Kidney glomerular epithelial cell (primary cell): ENCODE measurements at places on chromosomes 6 and 20.

DNA sequence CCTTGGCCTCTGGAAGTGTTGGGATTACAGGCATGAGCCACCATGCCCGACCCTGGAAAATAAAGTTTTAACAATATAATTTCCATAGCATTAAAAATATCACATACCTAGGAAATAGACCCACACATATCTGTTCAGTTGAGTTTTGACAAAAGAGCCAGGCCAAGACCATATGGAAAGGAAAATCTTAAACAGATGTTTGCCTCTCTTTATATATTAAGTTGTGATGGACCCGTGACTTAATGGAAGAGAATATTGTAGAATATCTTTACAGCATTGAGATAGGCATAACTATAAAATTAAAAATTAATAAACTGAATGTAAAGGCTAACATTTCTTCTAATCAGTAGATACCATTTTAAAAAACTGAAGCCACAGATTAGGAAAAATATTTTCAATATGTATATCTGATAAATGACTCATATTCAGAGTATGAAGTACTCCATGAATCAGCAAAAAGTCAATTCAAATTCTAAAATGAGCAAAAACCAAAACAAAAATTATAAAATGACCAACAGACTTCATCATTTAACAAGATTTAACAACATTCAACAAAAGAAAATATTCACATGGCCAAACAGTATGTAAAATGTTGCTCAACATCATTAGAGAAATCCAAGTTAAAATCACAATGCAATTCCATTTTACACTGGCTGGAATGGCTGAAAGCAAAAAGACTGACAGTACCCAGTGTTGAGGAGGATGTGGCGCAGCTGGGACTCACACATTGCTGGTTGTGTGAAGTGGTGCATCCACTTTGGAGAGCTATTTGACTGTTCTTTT, 43.3 kb downstream of the GTF2H5 start:
- no peak for DNase-seq

DNA sequence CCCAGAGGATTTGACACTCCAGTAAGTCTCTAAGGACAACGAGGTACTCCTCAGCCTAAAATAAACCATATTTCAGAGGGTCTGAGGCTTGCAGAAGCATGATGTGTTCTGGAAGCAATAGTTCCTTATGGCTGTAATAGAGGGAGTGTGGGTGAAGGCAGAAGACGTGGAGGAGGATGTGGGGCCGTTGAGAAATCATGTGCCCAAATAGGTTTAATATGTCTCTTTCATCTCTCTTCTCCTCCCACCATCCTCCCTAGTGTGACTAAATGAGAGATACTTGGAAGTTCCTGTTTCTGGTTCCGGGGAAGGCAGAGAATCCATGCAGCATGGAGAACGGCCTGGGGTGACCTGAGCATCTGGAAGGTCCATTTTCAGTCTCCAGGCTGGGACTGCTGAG, 174.0 kb upstream of the RSPO3 start:
- DNase-seq, result no peak

GRCh38 chr6:125987026-125987617, 782 bp downstream of the TRMT11 start:
- peak; percentile 70 for DNase-seq

- DNase-seq, result no peak
These were observed 30.9 kb upstream of the CCN5 start for GRCh38 chr20:44684047-44684967.

DNA sequence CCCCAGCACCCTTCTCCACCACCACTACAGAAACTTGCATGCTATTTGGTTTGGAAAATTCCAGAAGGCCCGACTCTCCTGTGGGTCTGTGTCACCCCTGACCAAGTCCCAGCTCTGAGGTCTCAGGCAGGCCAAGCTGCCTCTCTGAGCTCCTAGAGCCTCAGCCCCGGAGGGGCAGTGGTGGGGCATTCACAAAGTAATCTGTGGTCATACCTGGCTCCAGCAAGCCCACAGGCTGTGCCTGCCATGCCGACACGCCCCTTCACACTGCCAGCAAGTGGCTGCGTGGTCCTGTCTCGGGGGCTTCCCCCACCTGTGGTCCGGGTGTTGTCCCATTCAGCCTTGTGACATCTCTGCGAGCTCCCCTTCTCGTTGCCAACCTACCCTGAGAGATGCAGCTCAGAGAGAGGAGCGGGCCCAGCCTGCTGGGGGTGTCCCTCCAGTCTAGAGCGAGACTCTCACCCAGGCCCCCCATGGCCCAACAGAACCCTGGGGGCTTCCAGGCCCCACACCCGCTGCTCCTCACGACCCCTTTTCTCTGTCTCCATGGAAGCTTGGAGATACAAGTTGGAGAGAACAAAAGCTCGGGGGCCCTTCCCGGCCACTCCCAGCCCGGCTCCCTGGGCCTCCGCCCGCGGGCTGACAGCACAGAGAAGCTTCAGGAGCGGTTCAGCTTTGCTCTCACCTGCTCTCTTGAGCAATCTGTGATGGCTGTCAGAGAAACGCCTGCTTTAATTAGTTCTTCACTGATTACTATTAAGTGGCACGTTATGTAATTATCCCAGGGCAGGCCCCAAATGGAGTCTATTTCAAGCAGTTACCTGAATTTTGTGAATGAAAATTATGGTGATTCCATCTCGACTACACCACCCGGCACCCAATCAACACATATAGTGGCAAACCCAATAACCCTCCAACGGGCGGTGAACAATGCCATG, 147.7 kb upstream of the PHACTR3 start:
- no peak for DNase-seq

DNA sequence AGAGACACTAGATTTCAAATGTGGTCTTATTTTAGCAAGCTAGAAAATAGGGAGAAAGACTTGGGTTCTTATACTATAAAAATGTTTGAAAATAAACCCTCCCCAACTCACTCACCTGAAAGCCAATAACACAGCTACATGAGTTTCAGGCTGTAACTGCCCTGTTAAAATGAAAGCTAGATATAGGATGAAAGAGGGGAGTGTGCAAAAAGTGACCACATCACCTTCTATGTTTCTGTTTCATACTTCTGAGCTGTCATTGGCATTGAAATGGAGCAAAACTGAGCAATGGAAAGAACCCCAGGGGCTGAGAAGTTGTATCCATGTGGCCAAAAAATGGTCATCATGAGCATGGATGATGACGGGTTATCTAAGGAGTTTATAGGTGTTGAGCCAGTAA, 148.1 kb upstream of the TENT5A start:
- DNase-seq, result no peak

GRCh38 chr6:45505470-45505869, 127.7 kb upstream of the SUPT3H start:
- DNase-seq, result no peak

- DNase-seq, result no peak
These were observed 48.9 kb upstream of the RALGAPA2 start for GRCh38 chr20:20761301-20761700.

- no peak for DNase-seq
These were observed 119.1 kb upstream of the DTNBP1 start for GRCh38 chr6:15781890-15782289.

- DNase-seq, result no peak
These were observed 20.4 kb downstream of the IL20RA start for GRCh38 chr6:137024237-137024990.

GRCh38 chr6:121607721-121608120, 172.3 kb downstream of the GJA1 start:
- DNase-seq, result no peak

- no peak for DNase-seq
These were observed 18.5 kb upstream of the FAM184A start for GRCh38 chr6:119096721-119097565.

DNA sequence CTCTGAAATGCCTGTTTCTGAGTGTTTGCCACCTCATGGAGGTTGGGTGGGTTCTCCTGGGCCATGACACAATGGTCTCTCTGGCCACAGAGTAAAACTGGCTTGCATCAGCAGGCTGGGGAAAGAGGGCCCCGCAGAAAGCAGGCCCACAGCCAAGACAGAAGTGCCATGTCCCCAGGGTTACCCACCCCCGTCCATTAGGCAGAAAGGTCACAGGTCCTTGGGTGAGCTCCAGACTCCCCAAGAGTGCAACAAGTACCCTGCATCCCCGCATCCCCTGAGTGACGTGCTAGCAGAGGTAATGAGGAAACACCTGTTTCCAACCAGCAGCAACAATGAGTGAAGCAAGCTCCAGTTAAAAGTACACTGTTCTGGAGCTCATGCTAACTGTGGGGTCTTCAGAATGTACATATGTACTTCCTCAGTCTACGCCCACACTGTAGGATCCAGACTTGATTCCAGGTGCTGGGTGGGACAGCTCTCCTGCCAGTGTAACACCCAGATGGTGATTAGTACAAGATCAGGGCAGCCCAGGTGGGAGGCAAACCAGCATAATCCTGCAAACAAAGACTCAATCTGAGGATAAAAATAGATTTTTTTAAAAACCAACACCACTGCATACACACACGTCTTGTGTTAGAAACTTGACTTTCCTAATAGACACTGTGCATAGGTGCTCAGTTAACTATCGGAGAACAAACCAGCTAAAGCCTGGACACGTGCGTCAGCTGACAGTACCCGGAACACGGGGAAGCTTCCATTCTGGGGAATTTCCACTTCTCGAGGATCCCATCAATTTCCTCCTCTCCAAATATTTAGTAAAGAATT, 31.5 kb downstream of the RRBP1 start:
- DNase-seq, result no peak

- DNase-seq, result no peak
These were observed 872.4 kb upstream of the SLC35B3 start for GRCh38 chr6:9307786-9308185.

DNA sequence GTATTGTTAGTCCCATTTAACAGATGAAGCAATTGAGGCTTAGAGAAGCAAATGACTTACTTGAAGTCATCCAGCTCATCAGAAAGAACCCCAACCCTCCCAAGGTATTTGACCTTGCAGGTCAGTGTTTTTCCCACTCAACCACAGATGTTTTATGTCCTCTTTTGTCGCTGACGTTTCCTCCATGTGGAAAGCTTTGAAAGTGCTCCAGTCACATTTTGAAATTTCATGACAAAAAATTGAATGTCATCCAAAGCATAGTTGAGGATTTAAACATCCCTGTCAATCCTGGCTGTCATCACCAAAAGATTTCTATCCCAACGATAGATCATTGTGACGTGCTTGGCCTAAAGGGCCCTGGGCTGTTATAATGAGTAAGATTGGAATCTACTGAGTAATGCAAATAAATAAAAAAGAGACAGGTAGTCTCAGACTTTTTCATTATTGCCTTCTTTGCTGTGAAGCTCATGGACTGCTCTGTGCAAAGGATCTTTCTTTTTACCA, 102.7 kb downstream of the TSHZ2 start:
- DNase-seq, result peak; percentile 2

- DNase-seq, result peak; percentile 98
These were observed 38.9 kb upstream of the THBS2 start for GRCh38 chr6:169292338-169293124.

DNA sequence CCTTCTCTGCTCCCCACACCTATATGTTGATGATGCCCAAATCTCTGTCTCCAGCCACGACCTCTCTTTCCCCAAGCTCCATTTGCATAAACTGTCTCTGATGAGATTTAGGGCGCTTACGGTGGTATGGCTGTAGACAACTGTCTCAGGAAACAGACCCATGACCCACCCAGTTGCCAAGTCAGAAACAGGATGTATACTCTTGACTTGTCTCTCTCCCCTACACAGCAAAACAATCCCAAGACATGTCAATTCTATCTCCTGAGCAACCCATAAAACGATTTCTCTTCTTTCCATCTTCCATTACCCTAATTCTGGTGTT, 13.9 kb downstream of the GNL1 start:
- DNase-seq, result no peak

GRCh38 chr6:79672631-79673111, 41.5 kb downstream of the SH3BGRL2 start:
- peak; percentile 16 for DNase-seq

GRCh38 chr20:5742041-5742440, 8.2 kb upstream of the SHLD1 start:
- DNase-seq, result no peak

GRCh38 chr20:4112481-4113421, 97.4 kb upstream of the RNF24 start:
- DNase-seq, result no peak

GRCh38 chr6:22632581-22633145, 63.3 kb downstream of the HDGFL1 start:
- DNase-seq, result no peak

DNA sequence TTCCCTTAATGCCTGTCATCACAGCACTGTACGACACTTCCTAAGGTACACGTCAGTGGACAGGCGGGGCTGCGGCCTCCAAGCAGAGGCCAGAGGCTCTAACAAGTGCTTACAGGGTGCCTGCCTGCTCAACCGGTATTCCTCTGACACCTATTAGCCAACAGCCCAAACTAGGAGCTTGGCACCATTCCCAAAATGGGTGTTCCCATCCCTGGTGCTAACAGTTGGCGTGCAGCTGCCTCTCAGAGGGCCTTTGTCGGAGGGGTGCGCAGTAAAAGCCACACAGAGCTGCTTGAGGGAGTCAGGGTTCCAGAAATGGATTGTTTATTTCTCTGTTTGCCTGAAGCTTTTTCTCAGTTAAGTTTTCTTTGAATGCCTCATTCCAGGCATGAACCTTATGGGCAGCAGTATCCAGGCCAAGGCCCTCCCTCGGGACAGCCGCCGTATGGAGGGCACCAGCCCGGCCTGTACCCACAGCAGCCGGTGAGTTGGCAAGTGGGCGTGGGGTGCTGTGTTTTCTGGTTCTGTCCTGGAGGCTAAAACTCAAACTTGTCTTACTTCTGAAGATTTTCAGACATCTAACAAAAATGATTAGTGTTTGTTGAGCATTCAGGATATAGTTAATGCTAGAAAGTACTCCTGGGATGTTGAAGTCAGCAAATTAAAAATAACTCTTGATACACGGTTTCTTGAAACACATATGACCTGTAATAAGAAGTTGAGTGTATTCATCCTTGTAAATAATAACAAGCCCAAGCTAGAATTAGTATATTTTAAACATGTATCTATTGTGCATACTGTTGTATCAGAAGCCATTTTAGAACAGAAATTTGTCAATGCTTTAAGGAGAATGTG, 124.7 kb downstream of the TMEM242 start:
- no peak for DNase-seq

DNA sequence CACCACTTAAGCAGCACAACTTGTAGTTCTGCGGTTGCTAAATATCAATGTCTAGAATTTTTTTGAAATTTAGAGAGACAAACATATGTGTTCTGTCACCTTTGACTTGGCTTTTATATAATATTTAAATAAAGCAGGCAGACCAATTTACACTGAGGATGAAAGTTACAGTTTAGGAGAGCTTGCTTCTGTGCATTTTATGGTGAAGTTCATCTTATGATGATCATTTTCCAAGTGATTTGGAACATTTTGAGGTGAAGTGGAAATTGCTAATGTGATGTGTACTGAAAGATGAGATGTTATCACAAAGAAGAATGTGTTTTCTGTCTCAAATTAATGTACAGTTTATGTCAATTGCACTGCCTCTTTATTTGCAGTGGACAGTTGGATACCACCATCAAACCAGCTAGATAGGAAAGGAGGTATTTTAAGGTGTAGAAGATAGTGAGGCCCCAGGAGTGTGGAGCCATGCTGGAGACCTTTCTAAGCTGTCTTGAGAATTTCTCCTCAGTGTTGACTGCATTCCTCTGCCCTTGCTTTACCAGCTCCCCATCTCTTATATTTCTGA, 461.9 kb downstream of the UTRN start:
- no peak for DNase-seq
